NCI-H2107 (cell line): ENCODE measurements at places on chromosomes 7 and 10.

DNA sequence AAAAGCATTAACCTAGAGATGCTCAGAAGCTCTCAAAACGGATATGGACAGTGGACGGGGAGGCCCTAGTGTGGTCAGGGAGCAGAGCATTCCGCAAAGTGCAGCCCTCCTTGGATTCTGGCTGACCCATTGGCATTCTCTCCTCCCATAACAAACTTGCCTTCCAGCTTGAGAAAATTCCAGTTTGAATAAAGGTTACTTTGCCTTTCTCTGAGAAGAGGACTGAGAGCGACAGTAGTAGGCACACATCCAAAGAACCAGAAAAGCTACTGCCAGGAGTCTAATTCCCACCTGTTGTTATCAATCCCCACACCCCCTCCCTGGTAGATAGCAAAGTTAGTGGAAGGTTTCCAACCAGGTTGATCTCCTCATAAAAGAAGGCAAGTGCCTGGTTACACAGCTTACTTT, 84.7 kb upstream of the TRIL start:
- DNase-seq = no peak

GRCh38 chr7:40544871-40545303, 410.1 kb downstream of the SUGCT start:
- no peak for DNase-seq

GRCh38 chr10:12350167-12350872, 973 bp downstream of the CAMK1D start:
- DNase-seq = no peak

DNA sequence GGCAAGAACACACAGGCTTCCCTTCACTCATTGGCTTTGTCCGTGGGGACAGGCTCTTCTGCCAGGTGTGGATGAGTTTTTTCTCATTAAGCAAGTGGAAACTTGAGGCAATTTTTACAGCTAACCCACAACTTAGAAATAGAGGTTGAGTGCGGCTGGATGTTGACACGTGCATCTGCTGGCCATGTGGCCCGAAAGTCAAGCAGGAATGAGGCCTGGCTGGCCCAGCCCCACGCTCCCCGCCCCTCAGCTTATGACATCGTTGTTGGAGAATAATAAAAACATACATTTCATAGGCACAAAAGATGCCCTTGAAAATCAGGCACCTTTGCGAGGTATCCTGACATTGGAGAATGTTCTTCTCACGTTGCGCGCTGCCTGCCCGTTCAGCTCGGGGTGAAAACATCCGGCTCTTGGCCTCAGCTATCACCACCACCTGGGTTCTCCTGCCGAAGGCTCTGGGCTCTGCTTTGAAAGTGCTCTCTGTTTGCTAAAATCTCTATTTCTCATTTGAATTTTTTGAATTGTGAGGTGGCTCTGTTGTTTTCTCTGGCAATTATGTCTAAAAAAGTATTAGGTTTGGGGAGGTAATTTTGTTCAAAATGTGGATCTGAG, 310.7 kb downstream of the WDR37 start:
- no peak for DNase-seq

GRCh38 chr7:101378751-101379174, 16.1 kb downstream of the COL26A1 start:
- DNase-seq = no peak

- DNase-seq = no peak
Measured at GRCh38 chr7:151238924-151239836, 6.9 kb downstream of the CHPF2 start.

DNA sequence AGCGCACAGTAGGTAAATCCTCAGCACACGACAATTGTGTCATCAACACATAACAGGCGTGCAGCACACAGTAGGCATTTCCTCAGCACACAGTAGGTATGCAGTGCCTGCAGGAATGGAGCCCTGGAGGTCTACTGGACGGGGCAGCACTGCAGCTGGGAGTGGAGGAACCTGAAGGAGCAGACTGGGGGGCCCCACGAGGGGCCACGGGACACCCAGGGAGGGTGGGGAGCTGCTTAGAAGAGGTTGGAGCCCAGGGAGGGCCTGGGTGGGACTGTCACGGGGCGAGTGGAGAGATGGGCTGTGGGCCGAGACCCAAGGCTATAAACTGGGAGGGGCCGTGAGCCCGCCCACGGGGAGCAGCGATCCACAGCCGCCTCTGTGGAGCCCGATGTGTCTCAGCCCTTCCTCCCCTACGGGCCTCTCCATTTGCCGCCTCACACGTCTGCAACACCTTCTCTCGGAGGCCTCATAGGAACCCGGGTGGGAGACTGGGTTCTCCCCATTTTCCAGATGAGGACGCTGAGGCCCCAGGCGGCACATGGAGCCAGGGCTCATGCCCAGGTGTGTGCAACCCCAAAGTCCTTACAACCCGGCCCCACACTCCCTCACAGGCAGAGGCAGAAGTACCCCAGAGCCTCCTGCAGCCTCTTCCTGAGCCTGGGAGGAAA, 101.5 kb downstream of the MICALL2 start:
- no peak for DNase-seq

DNA sequence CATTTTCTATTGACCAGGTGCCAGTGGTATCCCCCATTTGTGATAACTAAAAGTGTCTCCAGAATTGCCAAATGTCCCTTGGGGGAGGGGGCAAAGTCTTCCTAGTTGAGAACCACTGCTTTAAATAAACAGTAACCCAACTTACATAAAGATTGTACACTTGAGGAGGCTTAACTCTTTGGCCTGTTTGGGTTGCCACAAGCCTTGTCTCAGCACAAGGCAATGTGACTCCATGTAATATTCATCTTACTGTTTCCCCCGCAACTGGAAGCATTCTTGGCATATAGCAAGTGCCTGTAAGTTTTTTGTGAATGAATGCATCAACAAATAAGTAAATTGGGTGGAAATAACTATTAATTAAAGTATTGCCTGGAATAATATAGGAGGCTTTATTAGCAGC, 108.3 kb downstream of the ANK3 start:
- no peak for DNase-seq

GRCh38 chr7:20354610-20355528, 24.2 kb downstream of the ITGB8 start:
- DNase-seq = no peak

- DNase-seq = no peak
Measured at GRCh38 chr10:110376021-110376766, 71.5 kb upstream of the SMNDC1 start.

- DNase-seq = no peak
Measured at GRCh38 chr10:24569330-24569796, 154.3 kb downstream of the ARHGAP21 start.
